Motor neuron (in vitro differentiated cells): ENCODE measurements at places on chromosomes 16 and 17. TPM values are rescaled to one million over a fixed set of nuclear protein-coding genes. Genes with fewer than 3 reads are reported as not detected.
A peak's percentile ranks its signal among the peaks of the same experiment; 100 is the strongest.

GRCh38 chr16:1337486-1337885 is 4.0 kb downstream of the BAIAP3 start:
- peak; percentile 34 for ATAC-seq

The LAT gene
- 0.71 and 1.9 TPM in 2 replicates for total RNA-seq

The MYH2 gene
- total RNA-seq: 0.05 TPM in 1 of 2 replicates, not detected in the other

GRCh38 chr17:79087428-79088143 is 13.0 kb downstream of the ENGASE start:
- ATAC-seq: peak; percentile 72

The NXN gene
- 21.7 and 25.2 TPM in 2 replicates for total RNA-seq

The ST6GALNAC2 gene
- total RNA-seq: not detected in 2 replicates

GRCh38 chr16:51464996-51465395 is 313.9 kb upstream of the SALL1 start:
- no peak for ATAC-seq

- ATAC-seq: no peak
Observed at GRCh38 chr17:43453331-43453812, 30.4 kb upstream of the DHX8 start.

The C16orf92 gene
- not detected in 2 replicates for total RNA-seq

DNA sequence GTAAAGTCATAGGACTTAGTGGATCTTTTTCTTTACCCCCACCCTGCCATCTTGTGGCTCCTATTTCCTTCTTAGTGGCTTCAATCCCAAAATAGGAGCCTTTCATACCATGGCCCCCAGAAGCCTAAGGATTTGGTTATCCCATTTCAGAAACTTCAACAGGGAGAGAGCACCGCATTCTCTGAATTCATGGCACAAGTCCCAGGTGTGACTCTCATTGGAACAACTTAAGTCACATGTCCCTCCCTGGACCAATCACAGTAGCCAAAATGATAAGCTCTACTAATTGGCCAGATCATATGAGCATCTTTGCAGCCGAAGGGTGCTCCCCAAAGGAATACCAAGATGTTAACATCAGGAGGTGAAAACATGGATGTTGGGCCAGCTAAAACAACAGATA is 43.2 kb downstream of the AXIN2 start:
- ATAC-seq: no peak

The HOXB9 gene
- 148 and 154 TPM in 2 replicates for total RNA-seq

The FA2H gene
- total RNA-seq: not detected in 2 replicates

DNA sequence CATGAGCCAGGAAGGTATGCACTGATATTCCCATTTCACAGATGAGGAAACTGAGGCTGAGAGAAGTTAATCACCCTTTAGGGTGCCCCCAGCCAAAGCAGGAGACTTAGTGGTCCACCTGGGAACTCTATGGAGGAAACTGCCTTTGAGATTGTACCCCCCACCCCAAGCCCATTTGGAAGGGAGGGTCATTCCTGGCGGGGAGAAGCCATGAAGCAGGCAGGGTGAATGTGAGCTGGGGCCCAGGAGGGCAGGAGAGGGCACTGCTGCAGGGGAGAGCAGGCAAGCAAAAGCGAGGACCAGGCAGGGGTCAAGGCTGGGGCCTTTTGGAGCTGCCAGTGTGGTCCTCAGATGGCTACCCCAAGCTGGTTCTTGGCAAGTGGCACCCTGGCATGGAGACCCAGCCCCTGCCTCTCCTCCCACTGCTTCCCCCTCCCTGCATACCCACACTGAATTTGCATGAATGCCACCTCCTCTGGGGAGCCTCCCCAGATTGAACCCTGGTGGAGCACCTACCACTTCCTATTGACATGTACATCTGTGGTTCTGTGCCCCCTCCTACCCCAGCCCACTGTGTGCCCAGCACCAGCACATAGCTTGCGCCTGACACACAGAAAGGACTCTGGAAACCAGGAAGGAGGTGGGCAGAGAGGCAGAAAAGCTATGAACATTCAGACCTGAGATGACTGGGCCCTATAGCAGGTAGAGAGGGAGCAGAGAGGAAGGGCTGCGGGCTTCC is 965 bp upstream of the TMC6 start:
- ATAC-seq: no peak

The TMEM238L gene
- not detected in 2 replicates for total RNA-seq

The CHD9NB gene
- total RNA-seq: 0.16 TPM in 1 of 2 replicates, not detected in the other

- ATAC-seq: no peak
Observed at GRCh38 chr16:24289166-24289700, 33.1 kb downstream of the CACNG3 start.

The CCDC154 gene
- 1.4 TPM in 2 replicates for total RNA-seq

DNA sequence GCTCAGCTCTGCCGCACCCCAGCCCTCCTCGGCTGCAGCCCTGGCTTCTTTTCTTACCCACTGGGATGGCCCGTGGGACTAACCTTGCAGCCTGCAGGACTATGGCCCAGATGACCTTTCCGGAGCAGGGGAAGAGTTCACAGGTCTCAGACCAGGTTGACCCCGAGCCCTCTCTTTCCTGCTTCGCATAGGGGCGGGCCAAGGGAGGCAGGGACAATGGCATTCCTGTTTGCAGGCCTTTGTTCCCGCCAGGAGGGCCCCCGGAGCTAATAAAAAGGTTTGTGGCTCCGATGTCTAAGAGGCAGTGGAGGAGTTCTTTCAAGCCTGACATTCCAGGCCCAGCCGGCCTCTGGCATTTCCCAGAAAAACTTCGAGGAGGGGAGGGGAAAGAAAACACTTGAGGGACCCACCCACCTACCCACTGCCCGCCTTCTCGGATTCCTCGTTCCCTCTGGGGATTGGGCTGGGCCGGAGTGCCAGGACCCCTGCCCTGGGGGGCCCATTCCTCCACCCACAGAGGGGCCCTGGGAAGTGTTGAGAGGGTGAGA is 5.8 kb upstream of the SOCS3 start:
- ATAC-seq: peak; percentile 51

DNA sequence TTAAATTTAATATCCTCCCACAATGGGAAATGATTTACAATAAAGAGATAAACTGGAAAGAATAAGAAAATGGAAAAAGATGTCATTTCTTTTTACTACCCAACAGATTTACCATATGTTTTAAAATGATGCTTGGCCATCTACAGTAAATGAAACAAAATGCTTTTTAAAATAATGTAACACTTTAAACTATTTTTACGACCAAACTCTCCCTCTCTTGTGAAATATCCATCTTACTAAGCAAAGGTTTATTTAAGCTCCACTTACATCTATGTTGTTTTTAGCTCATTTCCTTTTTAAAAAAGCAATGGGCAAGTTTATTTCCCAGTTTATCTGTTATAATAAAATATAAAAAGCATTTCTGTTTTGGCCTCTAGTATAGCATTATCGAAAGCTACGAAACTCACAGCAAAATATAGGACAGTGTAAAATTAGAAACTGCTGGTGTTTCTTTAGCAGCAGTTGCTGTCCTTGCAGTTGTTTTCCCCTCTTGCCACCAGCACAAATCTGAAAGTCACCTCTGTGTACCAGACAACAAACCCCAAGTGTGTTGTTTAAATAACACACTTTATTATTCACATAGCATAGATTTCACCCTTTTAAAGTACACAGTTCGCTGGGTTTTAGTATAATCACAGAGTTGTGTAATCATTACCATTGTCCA is 195.1 kb downstream of the CDRT15L2 start:
- ATAC-seq: no peak

The ITGA2B gene
- 1.9 and 2.5 TPM in 2 replicates for total RNA-seq

DNA sequence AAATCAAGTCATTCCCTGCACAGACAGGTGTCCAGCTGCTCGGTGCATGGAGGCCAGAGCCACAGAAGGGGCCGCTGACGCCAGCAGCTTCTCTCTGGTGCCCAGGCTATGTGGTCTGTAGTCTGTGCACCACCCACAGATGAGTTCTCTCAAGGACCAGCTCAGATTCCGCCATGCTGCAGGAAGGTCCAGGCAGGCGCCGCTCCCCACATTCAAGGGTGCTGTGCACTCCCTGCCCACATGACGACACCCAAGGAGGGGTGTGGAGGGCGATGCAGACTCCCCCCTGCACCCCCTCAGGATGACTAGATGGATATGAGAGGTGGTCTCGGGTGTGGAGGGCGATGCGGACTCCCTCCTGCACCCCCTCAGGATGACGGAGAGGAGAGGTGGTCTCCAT is 119.0 kb downstream of the ANKRD11 start:
- no peak for ATAC-seq

DNA sequence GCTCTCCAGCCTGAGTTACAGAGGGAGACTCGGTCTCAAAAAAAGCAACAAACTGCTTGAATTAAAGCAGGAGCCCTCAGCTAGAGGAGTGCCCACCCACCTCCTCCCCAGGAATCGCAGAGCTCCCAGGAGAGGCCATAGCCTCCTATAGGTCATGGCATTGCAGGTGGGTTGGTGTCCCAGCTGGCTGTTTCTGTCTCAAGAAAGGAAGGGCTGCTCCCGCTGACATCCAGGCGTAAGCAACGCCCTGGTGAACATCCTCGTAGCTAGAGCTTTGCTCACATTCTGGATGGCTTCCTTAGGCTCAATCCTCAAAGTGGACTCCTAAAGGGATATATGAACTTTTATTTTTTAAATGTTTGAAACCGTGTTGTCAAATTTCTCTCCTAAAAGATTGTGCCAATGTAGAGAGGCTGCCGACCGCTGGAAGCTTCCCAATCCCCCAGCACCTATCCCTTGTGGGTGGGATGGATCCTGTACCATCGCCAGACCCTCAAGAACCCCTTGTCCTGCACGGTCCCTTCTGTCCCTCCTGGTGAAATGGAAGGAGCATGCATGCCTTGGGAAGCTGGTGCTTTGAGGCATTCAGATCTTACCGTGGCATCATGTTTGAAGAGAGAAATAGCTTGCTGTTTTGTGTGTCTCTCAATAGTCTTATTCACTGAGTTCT is 5.9 kb downstream of the NLRC5 start:
- ATAC-seq: no peak

- no peak for ATAC-seq
Observed at GRCh38 chr16:22161999-22162655, at the start of gene SDR42E2. Gene SDR42E2, plus strand, starts transcription at chr16:22162506. Its CDS starts 3,077 bp downstream, at chr16:22165583.

- no peak for ATAC-seq
Observed at GRCh38 chr16:14585287-14585686, 44.8 kb downstream of the PARN start.

The CLEC10A gene
- 0.36 TPM in 1 of 2 replicates, not detected in the other for total RNA-seq

DNA sequence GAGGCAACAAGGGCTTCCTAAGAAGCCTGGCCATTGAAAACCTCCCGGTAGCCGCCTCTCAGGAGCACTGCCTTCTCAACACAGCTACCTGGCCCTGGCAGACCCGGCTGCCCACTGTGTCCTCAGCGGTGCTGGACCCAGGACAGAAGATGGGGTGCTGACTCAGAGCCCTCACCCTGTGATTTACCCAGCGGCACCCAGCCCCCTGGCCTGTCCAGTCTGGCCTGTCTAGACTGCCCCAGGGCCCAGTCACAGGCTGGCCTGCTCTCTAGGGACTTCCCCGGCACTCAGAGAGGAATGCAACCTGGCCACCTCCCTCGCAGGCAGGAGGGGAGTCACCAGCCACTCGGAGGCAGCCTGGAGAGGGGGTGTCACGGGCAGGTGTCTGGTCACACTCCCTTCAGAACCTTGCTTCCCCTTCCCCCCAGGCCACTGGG is 20.1 kb downstream of the PIEZO1 start:
- ATAC-seq: peak; percentile 7

DNA sequence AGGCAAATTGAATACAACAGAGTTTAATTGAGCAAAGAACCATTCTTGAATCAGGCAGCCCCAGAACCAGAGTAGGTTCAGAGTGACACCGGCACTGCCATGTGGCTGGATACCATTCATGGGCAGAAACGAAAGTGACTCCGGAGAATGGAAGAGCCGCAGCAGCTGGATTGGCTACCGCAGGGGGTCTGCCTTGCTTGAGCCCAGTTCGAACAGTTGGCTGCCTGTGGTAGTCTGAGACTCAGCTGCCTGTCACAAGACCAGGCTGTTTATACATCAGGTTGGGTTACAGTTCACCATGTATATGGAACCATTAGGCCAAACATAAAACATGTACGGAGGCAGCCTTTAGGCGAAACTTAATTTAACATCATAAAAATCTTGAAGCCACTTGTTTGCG is 205.2 kb upstream of the CHMP6 start:
- ATAC-seq: no peak

- peak; percentile 8 for ATAC-seq
Observed at GRCh38 chr16:47627721-47628120, 166.6 kb downstream of the PHKB start.

DNA sequence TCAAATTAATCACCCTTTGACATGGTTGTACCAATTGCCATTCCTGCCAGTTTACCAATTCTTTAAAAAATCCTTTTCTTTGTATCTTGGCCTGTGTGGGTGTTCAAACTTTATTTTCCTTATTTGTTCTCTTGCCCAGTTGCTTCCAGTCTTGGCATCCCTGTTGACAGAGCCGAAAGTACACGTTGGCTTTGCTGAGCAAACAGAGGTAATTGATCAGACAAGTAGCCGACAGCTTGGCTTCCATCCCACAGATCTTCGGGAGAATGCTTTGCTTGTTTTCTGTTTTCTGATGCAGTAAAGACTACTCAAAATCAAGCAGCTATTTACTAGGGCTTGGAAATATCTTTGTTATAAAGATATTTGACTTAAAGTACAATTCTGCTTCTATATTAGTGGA is 506.8 kb upstream of the SALL1 start:
- no peak for ATAC-seq

DNA sequence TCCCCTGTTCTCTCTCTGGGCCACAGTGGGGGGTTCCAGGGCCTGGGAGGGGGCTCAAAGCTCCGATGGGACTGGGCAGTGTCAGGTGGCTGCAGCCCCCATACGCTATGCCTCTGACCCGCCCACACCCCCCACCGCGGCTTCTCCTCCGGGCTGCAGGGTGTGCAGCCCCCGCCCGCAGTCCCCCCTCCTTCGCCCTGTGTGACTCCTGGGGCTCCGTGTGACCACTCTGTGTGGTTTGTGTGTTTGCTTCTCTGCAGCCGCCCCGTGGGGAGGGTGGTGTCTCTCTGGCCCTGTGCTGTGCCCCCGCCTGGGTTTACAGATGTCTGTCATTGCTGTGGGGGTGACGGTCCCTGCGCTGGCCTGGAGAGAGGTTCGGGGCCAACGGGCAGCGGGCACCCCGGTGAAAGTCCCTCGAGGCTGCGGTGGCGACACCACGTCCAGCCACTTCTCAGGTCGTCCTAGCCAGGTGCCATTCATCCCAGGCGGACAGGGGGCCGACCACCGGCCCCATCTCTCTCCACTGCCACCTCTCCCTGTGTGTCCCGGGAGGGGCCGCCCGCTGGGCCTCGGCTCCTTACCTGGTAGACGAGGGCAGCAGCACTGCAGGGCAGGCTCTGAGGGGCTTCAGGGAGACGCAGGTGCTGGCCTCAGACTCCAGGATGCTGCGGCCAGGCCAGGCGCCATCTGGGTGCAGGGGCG is 5.5 kb downstream of the SSTR5 start:
- no peak for ATAC-seq

DNA sequence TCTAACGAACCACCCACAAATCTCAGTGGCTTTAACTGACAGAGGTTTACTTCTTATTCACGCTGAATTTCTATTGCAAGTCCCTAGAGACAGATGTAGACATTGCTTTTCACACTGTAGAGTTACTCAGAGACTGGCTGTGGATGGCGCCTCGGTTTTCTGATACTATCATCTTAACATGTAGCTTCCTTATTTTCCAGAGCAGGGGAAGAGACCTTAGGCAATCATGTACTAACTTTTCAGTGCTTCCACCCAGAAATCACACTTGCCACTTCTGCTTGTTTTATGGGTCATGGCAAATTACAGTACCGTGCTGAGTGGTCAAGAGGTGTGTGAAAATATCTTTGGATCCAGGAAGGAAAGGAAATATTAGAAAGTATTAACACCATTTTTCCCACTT is 65.4 kb downstream of the MAF start:
- ATAC-seq: no peak
